ENCODE measurements at places on chromosomes 5 and 9.

DNA sequence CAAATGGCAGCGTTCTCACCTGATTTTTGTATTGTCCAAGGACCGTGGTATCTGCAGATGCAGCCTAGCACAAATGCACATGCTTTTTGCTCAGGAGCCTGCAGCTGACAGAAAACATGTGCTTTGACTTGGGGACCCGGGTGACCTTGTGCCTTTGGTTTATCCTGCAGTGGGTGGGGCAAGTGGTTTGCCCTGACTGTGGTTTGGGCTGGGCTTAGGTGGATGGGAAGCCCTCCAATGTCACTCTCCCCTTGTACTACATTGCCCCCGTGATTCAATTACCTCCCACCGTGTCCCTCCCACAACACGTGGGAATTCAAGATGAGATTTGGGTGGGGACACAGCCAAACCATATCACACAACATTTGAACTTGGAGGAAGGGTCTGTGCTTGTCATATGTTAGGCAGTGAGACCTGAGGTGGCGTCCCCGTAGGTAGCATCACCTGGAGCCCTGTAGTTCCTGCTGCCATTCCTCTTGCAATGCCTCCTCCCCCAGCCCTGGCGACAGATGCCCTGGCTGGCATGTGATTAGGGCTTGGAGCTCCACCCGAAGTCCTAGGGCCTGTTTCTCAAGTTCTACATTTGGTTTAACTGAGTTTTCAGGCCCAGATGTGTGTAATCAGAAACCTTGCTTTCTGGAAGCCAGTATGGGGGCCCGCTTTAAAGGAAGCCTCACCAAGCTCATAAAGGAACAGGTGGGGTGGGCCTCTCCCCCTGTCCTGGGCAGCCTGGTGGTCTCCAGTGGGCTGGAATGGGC lies 2.1 kb downstream of the ANKRD33B start:
- no peak for DNase-seq

DNA sequence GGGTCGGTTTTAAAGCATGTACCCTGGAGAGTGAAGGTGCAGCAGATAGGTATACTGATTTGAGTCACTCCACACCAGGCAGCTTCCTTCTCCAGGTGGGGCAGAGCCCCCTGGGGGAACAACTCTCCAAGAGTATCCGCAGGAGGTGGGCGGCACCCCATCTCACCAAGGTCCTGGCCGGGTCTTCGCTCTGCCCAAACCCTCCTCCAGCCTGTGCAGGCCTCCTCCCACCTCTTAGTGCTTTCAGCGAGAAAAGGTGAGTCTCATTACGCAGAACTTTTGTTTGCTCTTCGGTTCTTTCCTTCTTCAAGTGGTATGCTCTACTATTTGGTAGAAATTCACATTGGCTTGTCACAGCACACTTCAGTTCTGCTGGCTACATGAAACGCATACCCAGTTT lies 13.7 kb downstream of the SPACA9 start:
- DNase-seq, result no peak

GRCh38 chr5:98783051-98783649 lies 9.7 kb downstream of the RGMB start:
- no peak for DNase-seq

- DNase-seq, result peak; percentile 19
Measured at GRCh38 chr5:123807177-123807945, 295.4 kb downstream of the CSNK1G3 start.

DNA sequence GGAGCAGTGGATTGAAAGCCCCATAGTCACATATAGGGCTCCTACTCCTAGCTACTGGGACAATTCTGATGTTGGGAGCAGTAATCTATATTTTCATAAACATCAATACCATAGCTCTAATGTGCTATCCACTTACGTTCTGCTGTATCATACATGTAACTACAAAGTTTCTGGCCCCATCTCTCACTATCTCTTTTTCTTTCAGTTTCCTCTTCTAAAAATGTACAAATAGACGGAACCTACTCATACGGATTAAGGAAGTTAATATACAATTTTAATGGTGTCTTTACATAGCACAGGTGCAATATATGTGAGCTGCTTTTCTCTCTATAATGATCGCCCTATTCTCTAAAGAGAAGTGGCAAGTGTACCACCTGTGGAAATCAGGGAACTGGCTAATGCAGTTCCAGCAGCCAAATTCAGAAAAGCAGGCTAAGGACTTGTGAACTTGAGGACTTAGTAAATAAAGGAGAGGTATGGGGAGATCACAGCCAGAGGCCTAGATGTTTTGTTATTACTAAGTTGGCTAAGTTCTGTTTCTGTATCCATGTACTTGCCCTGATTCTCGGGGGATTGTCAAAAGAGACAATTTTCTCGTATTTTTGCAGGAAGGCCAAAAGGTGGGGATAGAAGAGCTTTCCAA lies 1021.9 kb downstream of the CDH12 start:
- no peak for DNase-seq

- DNase-seq, result no peak
Measured at GRCh38 chr5:11642438-11642837, 261.8 kb downstream of the CTNND2 start.

GRCh38 chr5:80705216-80705769 lies 50.5 kb upstream of the DHFR start:
- DNase-seq, result no peak

DNA sequence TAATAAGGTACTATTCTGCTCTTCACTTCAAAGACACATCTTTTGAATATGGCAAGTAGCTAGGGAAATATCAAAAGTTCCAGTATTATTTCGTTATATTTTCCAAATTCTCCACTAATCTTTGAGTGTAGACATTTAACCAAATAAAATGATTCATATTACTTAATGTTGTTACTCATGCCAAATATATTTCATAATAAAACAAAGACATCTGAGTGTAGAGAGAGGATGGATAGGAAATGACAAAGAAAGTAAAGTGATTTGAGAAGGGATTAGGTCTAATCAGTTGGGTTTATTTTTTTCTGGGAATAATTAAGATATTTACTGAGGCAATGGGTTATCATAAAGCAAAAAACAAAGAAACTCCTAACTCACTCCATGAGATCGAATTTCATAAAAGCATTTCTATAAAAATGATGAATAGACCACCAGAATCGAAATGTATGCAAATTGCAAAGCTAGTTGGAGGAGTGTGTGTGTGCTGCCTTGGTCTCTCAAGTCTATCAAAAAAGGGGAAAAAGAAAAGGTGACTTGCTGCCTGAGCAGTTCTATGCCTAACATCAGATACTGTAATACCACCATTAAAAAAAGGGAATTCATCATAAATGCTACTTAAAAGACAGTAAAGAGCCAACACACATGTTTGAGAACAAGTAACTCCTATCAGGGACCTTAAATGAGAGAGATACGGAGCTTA lies 255.5 kb downstream of the PDE4D start:
- DNase-seq, result no peak

GRCh38 chr9:87350915-87351314 lies 146.8 kb upstream of the DAPK1 start:
- DNase-seq, result no peak

DNA sequence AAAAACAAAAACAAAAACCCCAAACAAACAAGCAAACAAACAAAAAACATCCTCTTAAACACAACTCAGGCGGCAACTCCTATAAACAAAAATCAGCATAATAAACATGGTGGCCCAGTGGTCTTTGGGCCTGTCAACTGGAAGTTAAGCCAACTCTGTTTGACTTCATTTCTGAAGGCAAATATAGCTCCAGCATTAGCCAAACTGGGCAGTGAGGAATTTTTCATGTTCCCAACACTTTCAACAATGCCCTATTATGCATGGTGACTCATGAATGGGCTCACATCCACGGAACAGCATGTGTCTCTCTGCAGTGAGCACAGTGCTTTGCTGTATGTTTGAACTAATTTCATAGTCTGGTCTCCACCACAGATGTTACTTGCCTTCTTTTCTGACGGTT lies 143.9 kb upstream of the STC2 start:
- DNase-seq, result peak; percentile 83

- no peak for DNase-seq
Measured at GRCh38 chr5:167839065-167839464, 452.4 kb upstream of the WWC1 start.

DNA sequence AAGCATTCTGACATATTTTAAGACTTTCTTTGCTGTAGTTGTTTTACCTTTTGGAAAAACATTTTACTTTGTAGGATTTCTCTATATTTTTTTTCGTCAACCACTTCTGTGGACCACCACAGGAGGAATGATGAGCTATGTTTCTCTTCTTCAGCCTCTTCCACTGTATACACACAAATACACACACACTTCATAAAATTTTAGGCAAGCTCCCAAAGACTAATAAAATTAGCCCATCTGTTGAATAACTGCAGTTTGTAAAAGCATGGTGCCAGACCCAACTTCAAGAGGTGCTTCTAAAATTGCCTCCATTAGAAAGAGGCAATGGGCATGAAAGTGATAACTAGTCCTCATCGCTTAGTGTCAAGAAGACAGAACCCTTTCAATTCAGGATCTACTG lies 4.1 kb upstream of the CEP120 start:
- DNase-seq, result no peak

DNA sequence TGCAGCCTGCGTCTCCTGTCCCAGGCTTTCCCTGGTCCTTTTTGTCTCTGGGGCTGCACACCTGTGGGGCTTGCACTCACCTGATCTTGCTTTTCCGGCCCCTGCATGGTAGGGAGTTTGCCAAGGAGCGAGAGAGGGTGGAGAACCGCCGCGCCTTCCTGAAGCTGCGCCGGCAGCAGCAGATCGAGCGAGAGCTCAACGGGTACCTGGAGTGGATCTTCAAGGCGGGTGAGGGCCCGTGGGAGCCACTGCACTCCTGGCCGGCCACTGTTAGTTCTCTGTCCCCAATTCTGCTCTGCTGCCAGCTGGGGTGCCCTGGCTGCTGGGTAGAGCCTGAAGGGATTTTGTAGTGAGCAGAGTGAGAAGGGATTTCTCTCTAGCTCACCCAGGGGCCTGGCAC lies 78.0 kb downstream of the CACNA1B start:
- no peak for DNase-seq

DNA sequence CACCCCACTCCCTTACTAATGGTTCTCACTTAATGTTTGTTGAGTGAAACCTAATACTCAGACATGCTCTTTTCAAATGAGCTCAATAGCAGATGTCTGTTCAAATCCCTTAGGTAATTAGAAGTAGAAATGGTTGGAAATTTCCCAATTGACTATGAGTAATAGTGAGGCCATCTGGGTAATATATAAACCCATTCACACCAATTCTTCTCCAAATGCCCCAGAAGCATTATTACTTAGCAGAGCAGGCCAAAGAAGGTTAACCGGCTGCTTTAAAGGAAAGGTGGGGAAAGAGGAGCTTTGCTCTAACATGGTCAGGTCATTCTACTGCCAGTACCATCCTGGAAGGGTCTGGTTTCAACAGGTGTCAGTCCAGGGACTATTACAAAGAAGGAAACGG lies 119.5 kb upstream of the MTAP start:
- DNase-seq, result no peak

DNA sequence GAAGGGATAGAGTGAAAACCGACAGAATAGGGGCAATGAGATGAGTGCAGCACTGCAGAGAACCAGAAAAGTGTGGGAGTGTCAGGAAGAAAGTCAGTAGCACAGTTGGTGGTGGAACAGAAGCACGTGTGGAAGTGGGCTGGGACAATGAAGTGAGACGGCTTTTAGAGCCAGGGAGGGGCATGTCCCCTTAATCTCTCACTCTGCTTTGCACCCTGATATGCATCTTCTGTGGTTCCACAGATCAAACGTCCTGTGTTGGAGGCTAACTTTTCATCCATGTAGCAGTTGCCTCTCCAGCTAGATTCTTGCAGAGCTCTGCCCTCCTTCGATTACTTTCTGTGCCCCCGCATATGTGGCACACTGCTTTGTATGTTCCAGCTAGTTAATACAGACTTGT lies 163.6 kb downstream of the DOCK8 start:
- DNase-seq, result no peak

DNA sequence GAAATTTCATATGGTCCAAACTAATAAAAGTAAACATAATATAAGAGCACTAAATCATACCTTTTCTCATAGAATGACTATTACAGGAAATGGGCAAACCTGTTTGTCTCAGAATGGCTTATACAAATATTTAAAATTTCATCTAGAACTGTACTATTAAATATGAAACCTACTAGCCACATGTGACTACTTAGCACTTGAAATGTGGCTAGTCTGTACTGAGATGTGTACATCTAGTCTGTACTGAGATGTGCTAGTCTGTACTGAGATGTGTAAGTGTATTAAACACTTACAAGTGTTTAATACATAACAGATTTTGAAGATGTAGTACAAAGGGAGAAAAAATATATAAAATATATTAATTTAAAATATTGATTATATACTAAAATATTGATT lies 22.4 kb downstream of the ABITRAM start:
- no peak for DNase-seq

DNA sequence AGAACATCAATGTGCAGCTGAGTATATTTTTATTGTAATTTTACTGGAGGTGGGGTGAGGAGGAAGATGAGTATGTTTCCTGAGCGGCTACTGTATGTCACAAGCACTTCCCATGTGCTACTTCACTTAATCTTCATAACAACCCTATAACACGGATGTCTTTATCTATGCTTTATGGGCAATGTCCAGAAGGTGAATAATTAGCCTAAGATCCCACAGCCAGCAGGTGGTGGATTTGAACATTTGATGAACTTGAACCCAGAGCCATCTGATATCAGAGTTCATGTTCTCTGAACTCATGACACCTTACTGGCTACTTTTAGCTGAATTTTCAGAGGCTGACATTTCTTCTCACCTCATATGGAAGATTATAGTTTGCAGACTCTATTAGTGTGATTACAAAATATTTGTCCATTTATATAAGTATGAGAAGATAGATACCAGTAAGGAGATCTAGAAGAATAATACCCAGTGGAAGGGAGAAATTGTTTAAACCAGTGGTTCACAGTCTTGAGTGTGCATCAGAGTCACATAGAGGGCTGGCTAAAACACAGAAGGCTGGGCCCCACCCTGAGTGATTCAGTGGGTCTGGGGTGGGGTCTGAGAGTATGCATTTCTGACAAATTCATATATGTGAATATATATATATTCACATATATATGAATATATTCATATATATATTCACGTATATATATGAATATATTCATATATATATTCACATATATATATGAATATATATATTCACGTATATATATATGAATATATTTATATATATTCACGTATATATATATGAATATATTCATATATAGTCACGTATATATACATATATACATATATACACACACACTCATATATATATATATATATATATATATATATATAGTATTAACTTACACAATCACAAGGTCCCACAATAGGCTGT lies 164.4 kb upstream of the NR3C1 start:
- DNase-seq, result no peak

GRCh38 chr5:88662846-88663245 lies 220.1 kb downstream of the MEF2C start:
- DNase-seq, result peak; percentile 32

Measured in G401 (cell line).